CMK (cell line): ENCODE measurements at places on chromosomes 16 and 17.

GRCh38 chr17:81983639-81984373 is 6.4 kb downstream of the ASPSCR1 start:
- DNase-seq = no peak

- DNase-seq = no peak
These were observed 17.6 kb downstream of the CD300A start for GRCh38 chr17:74484066-74484465.

GRCh38 chr16:57563761-57564160 is 21.3 kb downstream of the ADGRG5 start:
- no peak for DNase-seq

- no peak for DNase-seq
These were observed 10.8 kb downstream of the TBC1D26 start for GRCh38 chr17:15742921-15743320.

DNA sequence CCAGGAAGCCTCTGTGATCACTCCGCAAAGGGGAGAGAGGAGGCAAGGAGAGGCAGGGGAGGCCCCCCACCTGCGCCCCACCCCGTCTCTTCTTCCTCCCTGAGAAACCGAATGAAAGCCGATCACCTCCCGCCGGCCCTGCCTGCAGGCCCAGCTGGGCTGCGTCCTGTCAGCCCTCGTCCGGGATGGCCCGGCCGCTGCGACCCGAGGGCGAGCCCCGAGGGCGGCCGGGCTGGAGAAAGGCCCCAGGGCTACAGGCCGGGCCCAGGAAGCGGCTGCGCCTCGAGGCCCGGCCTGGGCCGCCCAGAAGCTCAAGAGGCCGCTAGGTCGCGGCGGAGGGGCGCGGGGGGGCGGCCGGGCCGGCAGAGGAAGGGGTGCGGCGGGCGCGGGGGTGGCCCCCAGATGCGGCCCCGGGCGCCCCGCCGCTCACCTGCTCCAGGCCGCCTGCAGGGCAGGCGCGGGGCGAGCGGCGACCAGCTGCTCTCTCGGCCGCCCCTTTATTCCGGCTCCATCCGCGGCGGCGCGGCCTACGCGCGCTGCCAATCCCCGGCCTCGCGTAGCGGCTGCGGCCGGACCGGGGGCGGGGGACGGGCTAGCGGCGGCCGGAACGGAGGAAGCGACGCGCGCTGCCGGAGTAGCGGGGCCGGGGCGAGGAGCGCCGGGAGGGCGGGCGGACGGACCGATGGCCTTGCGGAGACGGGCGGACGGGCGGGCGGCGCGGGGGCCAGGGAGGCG is at the start of gene ZNF319:
Gene ZNF319, minus strand, starts transcription at position 702 of the 735 bp plus-strand sequence. CDS start 2,407 bp downstream, outside the sequence.
- DNase-seq = no peak
